ENCODE measurements at places on chromosomes 2 and 18. TPM values are rescaled to one million over a fixed set of nuclear protein-coding genes. Genes with fewer than 3 reads are reported as not detected.

- DNase-seq, result no peak
Measured at GRCh38 chr2:54760310-54760709, 36.8 kb downstream of the EML6 start.

DNA sequence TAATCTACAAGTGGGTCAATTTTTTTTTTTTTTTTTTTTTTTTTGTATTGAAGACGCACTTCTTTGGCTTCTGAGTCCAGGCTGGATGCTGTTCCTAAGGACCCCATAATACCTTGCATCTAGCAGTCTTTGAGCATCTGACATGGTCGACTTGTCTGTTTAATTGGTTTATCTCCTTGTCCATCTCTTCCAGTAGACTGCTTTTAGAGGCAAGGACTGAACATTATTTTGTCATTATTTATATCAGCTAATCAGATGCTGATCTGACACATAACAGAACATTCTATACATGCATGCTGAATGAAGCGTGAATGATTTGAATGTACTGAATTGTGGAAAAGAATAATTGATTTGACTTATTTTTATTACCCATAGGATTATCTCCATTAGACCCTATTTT is 118.7 kb downstream of the CDH7 start:
- no peak for DNase-seq

GRCh38 chr2:230762317-230762896 is 49.8 kb downstream of the CAB39 start:
- DNase-seq, result peak; percentile 41

GRCh38 chr2:51013933-51014526 is 17.9 kb downstream of the NRXN1 start:
- no peak for DNase-seq

DNA sequence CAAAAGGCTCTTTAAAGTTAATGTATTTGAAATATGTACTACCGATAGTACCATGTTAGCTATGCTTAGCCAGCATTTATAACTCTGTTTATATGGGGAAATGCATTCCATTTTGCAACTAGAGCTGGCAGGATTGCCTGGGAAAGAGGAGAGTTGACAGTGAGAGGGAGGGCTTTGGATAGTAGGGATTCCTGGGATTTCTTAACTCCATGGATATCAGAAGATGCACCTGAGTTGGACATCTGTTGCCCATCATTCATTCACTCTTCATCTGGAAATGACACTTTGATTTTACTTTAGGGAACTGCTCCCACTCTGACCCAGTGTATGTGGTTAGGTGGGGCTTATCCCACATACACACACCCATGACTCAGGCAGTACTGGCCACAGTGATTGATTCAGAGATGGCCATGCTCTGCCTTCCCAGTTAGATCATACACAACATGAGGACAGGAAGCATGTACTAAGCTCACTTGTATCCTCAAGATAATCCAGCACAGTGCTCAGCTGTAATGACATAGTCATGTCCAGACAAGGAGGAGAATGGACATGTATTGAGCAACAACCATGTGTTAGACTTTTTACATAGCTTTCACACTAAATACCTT is 248.8 kb downstream of the MREG start:
- DNase-seq, result no peak

The IL37 gene
- total RNA-seq, result not detected

The ALPP gene
- 6.5 TPM for total RNA-seq

The DTNA gene
- total RNA-seq, result 42.8 TPM

The TUBA3E gene
- 18.5 TPM for total RNA-seq

All from hepatocyte (in vitro differentiated cells).